ENCODE measurements at places on chromosomes 4 and X. TPM values are rescaled to one million over a fixed set of nuclear protein-coding genes. Genes with fewer than 3 reads are reported as not detected.

- DNase-seq, result no peak
These were observed 110.0 kb upstream of the PPARGC1A start for GRCh38 chr4:23999714-24000469.

The XG gene
- not detected for total RNA-seq

DNA sequence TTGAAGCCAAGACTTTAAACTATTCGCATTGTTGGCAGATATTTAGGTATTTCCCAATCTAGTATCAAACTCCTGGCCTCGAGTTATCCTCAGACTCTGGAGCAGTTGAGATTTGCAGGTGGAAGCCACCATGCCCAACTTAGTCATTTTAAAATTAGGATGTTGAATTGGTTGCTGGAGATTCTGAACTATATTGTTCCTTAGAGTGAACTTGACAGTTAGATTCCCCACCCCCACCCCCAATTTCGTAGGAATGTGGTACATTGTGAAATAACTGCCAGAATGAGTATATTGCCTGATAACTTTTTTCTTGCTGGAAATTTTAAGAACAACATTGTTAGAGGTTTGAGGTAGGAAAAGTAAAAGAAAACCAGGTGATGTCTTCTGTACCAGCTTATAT lies 2.3 kb downstream of the NOCT start:
- no peak for DNase-seq

DNA sequence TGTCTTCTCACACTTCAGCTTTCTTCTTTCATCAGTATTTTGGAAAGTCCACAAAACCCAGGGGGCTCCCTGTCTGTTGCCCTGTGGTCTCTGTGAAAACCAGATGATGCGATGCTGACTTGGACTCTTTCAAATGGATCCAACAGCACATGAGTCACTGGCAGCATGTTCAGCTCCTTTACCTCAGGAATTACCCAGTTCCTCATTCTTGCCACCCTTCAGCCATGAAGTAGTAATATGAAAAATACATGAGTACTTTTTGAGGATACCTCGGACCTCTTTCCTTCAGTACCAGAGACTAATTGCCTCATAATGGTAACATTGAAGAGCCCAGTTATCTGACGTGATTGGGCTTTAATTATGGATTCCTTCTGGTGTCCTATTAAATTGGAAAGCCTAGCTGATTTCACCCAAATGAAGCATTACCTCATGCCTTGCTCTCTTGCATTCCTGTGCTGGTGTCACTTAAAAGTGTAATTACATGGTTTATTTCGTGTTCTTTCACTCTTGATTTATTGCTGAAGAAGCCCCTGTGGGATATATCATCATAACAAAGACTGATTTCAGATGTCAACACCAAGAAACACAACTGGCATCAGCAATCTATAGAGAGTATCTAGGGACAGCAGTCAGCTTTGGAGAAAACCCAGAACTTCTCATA lies 63.4 kb downstream of the NFKB1 start:
- DNase-seq, result no peak

- peak; percentile 84 for DNase-seq
These were observed 73.1 kb downstream of the MTHFD2L start for GRCh38 chr4:74230902-74231499.

GRCh38 chr4:5218376-5219069 lies 167.2 kb downstream of the STK32B start:
- no peak for DNase-seq

The MAGEC3 gene
- not detected for total RNA-seq

Measured in colonic mucosa (tissue), 4 donors.